M059J (cell line): ENCODE measurements at places on chromosomes 5 and 9.
A peak's percentile ranks its signal among the peaks of the same experiment; 100 is the strongest.

GRCh38 chr9:113205432-113205831 is 15.6 kb downstream of the FKBP15 start:
- DNase-seq = no peak

- peak; percentile 86 for DNase-seq
Measured at GRCh38 chr5:33343676-33344327, 97.0 kb upstream of the TARS1 start.

- no peak for DNase-seq
Measured at GRCh38 chr5:152061095-152061494, 136.4 kb upstream of the GLRA1 start.

DNA sequence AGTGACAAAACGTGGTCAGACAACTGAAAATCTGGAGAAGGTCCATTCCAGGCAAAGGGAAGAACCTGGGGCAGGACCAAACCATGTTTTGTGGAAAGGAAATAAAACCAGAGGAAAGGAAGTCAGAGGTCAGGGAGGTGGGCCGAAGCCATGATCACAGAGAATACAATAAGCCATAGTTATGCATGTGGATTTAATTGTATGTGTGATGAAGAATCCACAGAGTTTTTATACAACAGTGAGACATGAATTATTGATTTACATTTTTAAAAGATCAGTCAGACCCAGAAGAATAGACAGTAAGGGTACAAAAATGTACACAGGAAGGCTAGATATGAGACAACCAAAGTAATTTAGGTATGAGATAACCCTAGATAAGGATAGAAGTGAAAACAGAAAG is 20.8 kb downstream of the TTC33 start:
- DNase-seq = peak; percentile 80

GRCh38 chr5:139315056-139315615 is 21.6 kb downstream of the MATR3 start:
- no peak for DNase-seq

DNA sequence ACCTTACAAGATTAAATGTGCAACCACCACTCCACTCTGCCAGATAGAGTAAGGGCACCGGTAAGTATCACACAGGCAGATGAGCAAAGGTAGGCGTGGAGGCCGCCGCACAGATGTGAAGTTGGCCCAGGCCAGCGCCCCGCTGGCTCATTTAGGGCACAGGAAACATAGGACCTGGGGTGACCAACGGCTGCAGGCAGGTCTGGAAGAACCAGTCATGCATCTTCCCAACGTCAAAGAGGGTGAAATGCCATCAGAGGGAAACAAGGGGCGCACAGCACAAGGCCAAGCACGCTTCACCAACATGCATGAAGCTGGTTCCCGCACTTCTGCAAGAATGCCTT is 31.7 kb upstream of the SLC6A3 start:
- no peak for DNase-seq

GRCh38 chr5:90015584-90016018 is 394.0 kb downstream of the CETN3 start:
- peak; percentile 34 for DNase-seq

- no peak for DNase-seq
Measured at GRCh38 chr9:2138646-2139045, 123.5 kb downstream of the SMARCA2 start.

DNA sequence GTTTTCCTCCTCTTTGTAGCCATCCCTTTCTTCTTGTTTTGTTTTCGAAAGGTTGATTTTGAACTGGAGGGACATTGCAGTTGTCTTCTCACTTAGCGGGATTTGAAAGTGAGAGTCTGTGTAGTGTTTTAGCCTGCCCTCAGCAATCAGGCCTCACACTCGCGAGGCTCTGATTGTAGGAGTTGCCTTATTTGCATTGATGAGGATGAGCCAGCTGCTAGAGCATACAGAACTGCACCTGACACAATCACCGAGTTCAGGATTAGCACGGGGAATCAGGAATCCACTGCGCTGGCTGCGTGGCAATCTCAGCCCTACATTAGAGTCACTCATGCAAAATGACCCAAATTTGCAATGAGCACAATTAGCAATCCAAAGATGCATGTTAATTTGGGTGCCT is 122.5 kb upstream of the TMEM161B start:
- peak; percentile 38 for DNase-seq

DNA sequence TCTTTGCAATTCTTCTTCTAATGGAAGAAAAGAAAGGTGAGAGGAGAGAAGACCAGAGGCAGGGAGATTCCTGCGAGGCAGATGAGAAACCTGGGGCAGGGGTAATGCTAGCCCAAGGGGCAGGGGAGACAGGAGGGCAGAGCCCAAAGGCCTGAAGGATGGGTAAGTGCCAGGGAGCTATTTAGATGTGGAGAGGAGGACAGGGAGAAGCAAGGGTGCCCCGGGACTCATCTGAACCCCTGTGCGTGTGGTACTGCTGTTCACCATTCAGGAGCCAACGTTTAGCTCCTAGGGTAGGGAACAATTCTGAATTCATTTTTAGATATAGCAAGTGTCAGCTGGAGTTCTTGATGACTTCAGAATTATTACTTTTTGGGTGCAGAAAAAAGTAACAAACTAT is 122.7 kb upstream of the ALDH1B1 start:
- DNase-seq = no peak

DNA sequence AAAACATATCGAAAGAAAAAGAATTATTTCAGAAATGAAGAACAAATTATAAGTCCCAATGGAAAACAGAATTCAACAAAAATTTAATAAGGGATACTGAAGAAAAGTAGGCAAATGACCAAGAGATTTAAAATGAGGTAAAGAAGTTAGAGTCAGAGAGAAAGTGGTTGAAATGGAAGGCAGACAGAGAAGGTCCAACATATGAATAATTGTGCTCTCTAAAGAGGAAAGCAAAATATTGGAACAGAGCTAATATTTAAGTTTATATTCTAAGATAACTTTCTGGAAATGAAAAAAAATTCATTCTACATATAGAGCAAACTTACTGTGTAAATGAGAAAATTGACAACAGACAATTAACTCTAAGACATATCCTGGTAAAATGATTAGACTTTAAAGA is 94.1 kb downstream of the PTCH1 start:
- DNase-seq = peak; percentile 5

GRCh38 chr5:137752905-137753690 is 1.1 kb downstream of the HNRNPA0 start:
- DNase-seq = peak; percentile 47

GRCh38 chr9:85142968-85143367 is 473.4 kb downstream of the NTRK2 start:
- DNase-seq = peak; percentile 34

DNA sequence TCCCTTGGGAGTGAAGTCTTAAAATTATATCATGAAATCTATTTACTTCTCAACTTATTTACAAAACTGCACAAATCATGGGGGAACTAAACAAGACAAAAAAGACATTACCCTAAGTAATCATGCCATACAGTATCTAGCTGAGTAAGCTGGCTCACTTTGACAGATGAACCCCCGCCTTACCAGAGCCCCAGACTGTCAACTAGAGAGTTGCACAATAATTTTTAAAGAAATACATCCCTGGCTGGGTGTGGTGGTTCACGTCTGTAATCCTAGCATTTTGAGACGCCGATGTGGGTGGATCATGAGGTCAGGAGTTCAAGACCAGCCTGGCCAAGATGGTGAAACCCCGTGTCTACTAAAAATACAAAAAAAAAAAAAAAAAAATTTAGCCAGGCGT is 62.3 kb downstream of the LPAR1 start:
- no peak for DNase-seq

- no peak for DNase-seq
Measured at GRCh38 chr5:36682499-36682898, 76.1 kb downstream of the SLC1A3 start.

DNA sequence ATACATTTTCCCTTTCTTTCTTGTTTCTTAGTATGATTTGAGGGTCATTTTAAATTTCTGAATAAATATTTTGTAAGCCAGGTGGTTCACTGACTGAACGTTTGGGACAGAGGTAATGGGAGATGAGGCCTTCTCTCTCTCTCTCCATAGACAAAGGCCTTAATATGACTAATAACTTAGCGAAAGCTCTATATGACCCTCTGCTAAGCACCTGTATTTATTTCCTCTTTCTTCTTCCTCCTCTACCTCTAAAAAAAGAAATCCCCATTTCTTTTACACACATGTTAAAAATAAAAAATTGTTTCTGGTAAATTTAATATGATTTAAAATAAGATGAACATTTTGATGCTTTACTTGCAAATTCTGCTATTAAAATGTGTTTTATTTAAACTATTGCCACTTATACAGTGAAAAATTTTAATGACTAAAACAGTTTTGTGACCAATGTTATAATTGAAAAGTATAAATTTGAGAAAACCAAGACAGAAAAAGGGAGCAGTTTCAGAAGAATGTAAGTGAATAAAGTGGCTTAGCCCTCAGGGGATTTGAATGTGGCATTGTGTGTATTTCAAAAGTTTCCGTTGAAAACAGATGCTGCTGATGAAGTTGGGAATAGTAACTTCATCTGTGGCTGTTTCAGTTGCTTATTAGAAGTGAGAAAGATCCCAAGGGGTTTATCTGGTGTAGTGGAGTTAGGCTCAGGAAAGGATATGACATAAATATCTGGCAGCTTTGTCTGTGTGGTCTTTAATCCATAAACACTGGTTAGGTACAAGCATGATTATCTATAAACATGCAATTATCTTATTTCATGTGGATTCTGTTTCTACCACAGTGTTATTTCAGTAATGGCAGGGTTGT is 128.6 kb upstream of the GRHPR start:
- DNase-seq = peak; percentile 47

- DNase-seq = no peak
Measured at GRCh38 chr5:109990723-109991359, 301.1 kb downstream of the MAN2A1 start.

GRCh38 chr5:161513942-161514341 is 32.6 kb downstream of the GABRB2 start:
- DNase-seq = no peak

GRCh38 chr9:133127340-133127981 is 6.4 kb upstream of the RALGDS start:
- DNase-seq = no peak

DNA sequence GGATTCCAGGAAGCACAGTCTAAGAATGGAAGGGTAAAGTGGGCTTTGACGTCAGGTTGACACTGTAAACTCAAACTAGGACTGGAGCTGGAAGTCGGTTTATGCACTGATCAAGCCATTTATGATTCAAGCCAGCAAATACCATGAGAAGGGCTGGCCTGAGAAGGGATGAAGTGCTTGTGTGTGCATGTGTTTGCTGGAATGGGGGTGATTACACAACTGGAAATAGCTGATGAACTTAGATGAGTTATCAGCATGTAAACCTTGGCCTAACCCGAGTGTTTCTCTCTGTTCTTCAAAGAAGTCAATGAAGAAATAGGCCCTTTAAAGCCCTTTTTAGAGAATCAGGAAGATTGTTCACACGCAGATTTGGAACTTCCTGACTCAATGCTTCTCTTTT is 287.6 kb downstream of the RFX3 start:
- no peak for DNase-seq

- no peak for DNase-seq
Measured at GRCh38 chr9:135772056-135772646, 70.2 kb downstream of the KCNT1 start.

- DNase-seq = no peak
Measured at GRCh38 chr9:11045589-11045988, 432.8 kb upstream of the PTPRD start.

DNA sequence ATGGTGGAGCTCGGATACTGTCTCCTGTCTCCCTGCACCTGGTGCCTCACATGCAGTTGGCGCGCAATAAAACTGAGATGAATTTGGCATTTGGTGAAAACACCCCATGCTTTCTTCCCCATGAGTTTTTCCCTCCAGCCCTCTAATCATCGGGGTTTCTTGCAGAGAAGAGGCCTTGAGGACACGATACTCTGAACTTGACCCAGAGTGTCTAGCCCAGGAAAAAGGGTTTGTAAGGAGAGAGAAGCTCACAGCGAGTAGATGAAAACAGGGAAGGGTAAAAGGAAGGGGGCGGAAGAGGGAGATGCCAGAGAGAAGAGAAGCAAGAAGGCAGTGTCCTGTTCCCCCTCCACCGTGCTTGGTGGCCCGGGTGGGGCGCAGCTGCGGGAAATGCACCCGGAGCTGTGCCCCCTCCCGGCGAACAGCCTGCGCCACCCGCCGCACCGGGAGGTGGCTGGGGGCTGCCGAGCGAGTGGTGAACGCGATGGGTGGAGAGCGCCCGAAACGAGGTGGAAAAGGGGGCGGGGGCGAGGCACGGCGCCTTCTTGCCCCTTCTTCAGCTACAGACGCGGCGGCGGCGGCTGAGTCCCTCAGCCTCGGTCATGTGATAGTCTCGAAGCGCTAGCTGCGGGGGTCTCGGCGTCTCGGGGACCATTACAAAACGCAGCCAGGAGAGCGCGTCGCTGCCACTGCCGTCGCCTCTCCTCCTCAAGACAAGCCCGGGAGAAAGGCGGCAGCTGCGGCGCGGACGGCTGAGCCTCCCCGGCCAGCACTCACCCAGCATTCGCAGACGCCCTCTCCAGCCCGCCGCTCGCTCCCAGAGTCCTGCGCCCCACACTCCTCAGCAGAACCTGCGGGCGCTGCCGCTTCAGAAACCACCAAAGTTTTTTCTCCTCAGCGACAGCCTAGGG is 1.1 kb upstream of the FOXB2 start:
- no peak for DNase-seq

DNA sequence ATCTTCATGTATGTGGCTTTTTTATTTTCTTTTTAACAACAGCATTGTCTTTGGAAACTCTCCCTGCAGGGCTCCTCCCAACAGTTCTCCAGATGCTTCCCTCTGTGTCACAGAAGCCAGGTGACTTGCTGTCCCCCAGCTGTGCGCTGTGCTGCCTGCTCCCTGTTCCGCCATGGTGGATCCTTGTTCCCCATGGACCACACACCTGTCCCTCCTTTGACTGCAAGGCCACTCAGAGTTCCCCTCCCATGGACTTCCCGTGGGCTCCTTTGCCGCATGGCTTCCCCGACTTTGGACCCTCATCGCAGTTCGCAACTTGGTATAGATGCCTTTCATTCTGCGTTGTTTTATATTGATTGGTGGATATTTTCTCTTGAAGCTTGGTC is 18.6 kb downstream of the ANKRD33B start:
- no peak for DNase-seq

DNA sequence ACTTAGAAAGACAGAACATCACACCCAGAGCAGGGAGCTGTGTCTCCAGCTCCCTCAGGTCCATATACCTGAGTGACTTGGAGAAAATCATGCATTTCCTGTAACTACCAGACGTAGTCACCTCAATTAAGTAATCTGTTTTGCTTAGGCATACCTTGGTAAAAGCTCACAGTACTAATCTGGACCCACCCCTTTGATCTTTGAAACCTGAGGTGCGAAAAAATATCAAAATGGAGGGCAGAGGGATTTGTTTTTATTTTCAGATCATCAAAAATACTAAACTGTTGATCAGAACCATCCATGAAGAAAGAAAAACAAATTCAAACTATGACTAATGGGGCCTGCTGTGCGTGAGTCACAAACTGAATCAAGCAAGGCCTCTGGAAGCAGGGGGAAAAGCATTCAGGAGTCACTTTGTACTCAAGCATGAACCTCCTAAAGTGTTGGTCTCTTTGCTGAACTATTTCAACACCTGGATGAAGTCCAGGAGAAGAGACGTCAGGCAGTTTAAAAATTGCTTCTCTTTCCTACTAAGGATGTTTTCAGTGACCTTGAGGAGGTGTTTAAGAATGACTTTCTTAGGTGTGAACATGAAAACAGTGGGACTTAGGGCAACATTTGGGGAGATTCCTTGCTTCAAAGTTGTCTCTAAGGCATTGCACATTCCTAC is 76.3 kb downstream of the MUSK start:
- peak; percentile 99 for DNase-seq
